ENCODE measurements at places on chromosomes 11 and 22. TPM values are rescaled to one million over a fixed set of nuclear protein-coding genes. Genes with fewer than 3 reads are reported as not detected.

Gene GLYATL1B
- not detected for total RNA-seq

- DNase-seq: no peak
Measured at GRCh38 chr11:120554766-120555432, 43.4 kb downstream of the GRIK4 start.

DNA sequence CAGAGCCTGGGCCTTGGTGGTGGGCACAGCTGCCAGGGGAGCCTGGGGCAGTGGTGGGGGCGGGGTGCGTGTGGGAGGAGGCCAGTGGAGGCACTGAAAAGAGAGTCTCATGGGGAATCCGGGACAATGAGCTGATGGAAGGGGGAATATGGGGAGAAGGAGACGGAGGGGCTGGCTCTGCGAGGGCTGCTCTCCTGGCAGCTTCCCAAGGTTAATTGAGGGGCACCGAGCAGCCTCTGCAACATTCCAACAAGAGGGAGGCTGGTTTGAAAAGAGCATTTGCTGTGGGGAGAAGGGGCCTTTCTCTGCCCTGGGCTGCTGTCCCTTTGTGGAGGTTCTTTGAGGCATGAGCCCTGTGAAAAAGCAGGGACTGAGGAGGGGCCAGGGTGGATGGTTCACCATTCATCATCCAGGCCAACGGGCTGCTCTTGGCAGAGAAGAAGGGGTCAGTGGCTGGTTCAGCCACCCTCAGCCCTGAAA lies 9.4 kb upstream of the IGSF9B start:
- peak; percentile 16 for DNase-seq

DNA sequence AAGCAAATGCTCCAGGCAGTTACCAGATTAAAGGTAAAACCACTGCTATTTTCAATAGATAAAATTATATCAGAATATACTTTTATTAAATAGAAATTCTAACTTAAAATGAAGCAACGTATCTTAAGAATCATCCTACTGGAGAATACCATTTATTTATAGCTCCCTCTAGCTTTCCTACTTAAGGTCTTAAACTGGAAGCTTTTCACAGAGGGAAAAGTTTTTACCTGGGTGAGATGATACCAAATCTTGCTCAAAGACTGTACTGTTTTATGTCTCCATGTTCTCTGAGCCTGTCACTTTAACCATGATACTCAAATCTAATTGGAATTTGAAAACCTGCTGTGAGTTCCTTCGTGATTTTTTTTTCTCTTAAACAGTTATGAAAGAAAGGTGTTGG lies 291.8 kb downstream of the AASDHPPT start:
- DNase-seq: no peak

Gene DLG2
- 10.1 TPM for total RNA-seq

Gene IRAG1
- total RNA-seq: 5.4 TPM

- no peak for DNase-seq
Measured at GRCh38 chr11:133476570-133477250, 55.6 kb downstream of the OPCML start.

Gene KRTAP5-11
- not detected for total RNA-seq

DNA sequence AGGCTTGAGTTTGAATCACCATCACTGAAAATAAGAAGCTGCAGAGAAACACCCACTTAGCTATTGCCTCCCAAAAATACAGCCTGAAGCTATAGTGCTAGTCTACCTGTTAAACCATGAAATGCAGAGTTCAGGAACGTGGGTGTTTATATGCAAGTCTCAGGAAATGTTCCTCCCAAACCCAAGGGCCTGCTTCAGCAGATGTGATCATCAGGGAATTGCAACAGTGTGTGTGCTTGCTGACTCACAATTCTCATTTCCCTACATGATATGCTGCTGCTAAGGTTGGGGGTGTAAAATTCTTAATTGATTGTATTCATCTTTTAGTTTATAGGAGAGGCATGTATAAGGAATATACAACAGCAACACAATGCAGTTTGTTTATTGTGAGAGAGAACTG lies 49.6 kb downstream of the NUP98 start:
- no peak for DNase-seq

- no peak for DNase-seq
Measured at GRCh38 chr11:61625525-61625924, 44.6 kb upstream of the SYT7 start.

DNA sequence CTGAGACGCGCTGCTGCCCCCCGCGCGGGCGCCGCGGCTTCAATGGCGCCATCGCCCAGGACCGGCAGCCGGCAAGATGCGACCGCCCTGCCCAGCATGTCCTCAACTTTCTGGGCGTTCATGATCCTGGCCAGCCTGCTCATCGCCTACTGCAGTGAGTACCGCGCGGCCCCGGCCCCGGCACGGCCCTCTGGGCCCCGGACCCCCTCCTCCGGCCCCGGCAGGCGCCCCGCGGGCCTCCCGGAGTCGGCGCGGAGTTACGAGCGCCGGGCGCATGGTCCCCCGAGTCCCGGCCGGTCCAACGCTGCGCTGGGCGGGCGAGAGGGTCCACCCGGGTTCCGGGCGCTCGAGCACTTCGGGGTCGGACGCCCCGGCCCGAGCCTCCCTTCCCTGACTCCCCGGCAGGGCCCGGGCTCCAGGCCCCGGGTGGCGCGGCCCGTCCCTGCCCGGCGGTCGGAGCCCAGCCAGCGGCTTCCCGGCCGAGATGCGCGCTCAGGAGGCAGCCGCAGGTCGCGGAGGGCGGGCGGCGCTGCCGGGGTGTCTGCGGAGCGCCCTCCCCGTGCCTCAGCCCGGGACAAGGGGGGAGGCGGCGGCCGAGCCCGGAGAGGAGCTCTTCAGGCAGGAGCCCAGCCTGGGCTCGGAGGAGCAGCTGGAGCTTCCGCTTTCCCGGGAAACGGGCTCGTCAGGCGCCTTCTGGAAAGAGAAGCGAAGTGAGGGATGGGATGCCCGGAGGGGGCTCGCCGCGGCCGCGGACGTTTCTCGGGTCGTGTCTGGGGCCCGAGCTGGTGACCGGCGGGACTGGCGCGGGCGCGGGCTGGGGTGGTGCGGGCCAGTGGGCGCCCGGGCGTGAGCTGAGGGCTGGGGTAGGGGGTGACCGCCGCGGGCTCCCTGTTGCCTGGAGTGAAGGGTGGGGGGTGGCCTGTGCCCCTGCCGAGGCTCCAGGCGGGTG lies 1337.8 kb downstream of the BRD1 start:
- no peak for DNase-seq

Data from heart left ventricle (tissue), 16 donors.